ENCODE measurements at places on chromosomes 3 and 15.

DNA sequence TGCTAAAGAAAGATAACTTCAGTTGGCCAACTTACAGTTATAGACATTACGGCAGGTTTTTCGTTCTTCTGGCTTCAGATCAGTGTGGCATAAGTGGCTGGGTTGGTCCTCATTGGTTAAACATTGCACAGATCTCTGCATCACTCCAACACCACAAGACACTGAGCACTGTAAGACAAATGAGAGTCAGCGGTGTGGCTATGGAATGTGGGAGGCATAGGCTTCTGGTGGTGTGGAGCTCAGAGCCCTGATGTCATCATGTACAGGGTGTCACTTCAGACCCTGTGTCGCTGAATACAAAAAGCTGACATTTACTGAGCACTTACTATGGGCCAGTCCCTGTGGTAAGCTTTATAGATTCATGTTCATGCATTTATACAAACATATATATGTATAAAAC lies 146.0 kb downstream of the ADAMTS9 start:
- no peak for DNase-seq

- DNase-seq = no peak
Measured at GRCh38 chr3:152176241-152176640, 92.5 kb upstream of the MBNL1 start.

GRCh38 chr15:99130314-99130713 lies 25.4 kb downstream of the SYNM start:
- DNase-seq = no peak

GRCh38 chr15:96323319-96324145 lies 7.0 kb upstream of the NR2F2 start:
- no peak for DNase-seq

DNA sequence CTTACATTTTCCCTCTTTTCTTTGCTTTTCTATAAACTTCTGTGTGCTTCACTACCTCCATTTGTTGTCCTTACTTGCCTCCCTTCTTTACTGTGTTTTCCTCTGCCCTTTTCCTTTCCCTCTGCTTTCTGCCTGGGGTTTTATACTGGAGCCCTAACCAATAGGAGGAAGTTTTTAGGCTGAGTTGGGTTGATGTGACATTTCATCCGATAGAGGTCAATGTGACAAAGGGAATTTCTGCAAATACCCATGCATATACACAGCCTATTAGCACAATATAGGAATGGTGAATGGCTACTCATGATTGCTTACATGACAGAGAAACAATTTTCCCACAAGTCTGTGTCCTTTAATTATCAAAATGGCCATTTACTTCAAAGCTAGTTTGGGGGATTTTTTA lies 153.0 kb upstream of the ARPP21 start:
- no peak for DNase-seq

GRCh38 chr3:32712506-32713055 lies 27.6 kb downstream of the CNOT10 start:
- no peak for DNase-seq

DNA sequence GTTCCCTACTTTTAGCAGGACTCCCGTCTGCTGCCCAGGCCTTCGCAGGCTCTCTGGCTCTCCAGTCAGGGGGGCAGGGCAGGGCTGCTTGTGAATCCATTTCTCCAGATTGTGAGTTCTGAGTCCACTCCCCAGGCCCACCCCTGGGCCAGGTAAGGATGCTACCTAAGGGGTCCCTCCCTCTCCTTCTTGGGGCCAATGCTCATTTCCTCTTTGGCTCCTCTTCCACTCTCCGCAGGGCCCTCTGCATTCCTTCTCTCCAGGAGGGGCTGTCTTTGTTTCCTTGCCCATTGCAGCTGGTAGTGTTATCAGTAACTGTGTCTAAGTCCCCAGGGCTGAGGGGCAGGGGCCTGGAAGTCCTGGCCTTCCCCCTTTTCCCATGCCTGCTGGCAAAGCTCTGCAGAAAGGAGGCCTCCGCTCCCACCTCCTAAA lies 13.0 kb upstream of the CACNA2D2 start:
- no peak for DNase-seq

GRCh38 chr3:194957743-194958240 lies 272.1 kb downstream of the FAM43A start:
- DNase-seq = no peak

DNA sequence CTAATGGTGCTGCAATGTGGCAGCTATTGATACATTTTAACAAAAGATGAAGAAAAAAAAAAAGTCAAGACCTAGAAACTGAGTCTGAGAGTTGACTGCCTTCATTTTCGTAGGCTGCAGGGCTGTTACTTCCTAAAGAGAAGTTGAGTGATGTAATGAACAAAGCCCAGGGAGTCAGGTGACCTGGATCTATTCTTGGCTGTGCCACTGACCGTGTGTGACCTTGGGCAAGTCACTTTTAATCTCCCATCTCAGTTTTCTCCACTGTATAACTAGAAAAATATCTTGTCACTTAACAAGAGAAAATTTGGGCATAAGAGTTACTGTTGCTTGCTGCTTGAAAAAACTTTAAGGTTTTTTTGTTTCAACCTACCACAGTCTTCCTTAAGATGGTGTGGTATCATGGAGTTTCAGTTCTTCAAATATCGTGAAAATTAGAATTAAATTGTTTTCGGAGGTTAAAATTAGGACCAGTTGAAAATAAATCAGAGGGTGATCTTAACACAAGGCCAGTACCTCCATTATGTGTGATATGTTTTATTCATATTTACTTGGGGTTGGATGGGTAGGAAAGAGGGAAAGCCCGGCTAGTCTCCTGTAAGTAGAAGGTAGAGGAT lies 5.8 kb downstream of the FMN1 start:
- no peak for DNase-seq

DNA sequence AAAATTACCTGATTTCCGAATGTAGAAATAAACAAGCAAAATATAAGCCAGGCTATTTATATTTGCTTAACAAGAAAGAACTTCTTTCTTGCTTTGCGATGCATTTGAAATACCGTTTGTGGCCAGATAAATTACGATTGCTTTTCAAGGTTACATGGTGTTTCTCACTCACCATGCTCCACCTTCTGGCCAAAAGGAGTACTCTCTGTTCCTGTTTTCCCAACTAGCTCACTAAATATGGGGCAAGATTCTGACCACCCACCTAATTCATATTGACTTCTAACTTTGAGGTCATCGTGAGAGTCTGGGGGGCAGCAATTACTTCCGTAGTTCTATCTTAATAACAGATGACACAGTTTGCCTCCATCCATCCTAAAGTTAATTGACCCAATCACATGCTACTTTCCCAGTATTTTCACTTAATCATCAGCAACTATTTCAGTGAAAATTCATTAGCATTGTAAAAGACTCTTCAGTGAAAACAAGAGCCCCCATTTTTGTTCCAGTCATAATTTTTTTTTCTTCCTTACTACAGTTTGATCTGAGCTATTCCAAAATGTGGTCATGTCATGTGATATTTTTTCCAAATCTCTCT lies 25.9 kb downstream of the ACP3 start:
- no peak for DNase-seq

- no peak for DNase-seq
Measured at GRCh38 chr3:128999102-128999501, 2.0 kb upstream of the EFCC1 start.

DNA sequence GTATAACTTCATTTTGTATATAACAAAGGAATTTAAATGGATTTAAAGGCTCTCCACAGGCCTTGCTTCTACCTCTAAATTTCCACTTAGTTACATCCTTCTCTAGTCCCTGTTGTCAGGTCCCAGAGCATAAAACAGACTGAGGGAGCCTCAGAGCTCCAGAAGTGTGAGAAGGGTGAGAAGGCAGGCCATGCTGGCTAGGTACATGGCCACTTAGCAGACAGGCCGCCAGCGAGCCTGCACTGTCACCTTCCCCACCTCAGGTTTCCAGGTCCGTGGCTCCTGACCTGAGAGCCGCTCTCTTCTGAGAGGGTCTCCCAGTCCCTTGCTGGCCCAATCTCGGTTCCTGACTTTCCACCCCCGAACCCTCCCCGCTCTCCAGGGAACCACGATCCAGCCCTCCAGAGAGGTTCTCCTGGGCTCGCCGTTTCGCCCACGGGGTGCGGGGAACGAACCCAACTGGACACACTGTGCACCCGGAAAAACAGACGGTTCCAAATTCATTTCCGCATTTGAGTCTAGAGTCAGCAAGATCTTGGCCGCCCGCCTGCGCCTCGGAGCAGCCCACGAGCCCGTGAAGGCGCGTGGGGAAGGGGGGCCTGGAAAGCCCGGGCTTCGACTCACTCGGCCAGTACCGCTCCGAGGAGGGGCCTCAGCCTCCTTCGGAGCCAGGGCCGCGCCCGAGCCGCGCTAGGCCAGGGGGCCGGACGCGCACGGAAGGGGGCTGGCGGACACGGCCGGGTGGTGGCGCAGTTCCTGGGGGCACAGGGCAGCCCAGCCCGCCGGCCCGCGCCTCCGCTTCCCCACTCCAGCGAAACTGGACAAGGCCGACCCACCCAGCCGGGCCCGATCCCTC lies 16.7 kb upstream of the SOX2 start:
- no peak for DNase-seq

DNA sequence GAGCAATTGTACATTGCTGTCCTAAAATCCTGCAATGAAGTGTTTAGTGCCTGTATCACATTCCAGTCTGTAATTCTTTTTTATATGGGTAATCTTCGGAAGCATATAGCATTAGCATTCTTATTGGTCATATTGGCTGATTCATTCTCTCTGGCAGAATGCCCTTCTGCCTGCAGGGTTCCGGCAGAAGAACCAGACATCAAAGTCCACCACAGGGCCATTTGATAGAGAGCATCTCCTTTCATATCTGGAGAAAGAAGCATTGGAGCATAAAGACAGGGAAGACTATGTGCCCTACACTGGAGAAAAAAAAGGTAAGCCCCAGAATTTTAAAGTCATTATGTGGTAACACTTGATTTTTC lies 39.6 kb downstream of the TMOD3 start:
- no peak for DNase-seq

DNA sequence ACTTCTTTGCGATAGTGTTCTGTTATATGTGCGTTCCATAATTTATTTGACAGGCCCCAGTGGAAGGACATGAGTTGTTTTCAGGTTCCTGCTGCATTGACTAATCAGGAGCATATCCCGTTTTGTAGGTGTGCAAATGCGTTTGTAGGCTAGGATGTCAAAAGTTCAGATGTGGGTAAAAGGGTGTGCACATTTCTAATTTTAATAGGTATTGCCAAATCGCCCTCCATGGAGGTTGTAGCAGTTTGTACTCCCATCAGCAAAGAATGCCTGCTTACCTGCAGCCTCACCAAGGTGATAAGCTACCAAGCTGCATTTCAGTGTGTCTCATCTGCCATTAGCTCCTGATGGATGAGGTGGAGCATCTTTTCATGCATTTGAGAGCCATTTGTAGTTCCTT lies 36.3 kb downstream of the KLF13 start:
- no peak for DNase-seq

GRCh38 chr3:33149342-33149741 lies 35.5 kb downstream of the CRTAP start:
- no peak for DNase-seq

GRCh38 chr3:68878322-68878721 lies 54.0 kb downstream of the TAFA4 start:
- DNase-seq = no peak

DNA sequence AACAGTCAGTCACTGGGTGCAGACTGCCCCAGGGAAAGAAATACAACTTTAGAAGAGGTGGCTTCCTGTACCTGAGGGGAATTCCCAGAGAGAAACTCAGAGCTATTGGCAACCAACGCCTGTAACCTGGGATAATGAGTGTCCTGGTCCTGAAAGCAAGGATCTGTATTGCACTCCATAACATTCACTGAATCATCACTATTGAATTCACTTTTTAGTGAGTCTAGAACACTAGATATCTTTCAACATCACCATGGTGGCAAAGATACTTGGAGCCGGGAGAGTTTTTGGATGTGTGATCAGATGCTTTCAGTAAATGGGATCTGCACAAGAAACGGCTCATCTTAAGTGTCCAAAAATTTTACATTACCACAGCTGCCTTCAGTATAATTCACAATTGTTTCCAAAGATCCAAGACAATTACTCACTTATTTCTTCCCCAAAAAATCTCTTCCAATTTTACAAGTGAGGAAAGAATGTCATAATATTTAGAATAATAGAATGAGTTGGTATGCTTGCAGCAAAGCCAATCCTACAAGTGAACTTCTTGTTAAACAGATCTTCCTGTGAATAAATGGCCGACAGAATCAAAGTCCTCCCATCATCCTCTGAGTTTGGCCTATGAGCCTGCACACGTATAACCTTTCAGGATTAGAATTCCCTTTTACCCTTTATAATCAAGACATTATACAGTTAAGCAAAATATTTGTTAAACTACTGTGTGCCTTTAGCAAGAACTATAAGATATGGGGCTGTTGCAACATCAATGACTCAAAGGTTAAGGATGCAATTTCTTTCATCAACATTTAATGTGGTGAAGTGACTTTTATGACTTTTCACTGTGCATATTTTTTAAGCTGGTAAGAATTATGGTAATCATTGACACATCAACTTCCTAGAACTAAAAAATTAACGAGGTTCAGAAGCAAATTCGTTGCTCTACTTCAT lies 243.3 kb upstream of the COL8A1 start:
- DNase-seq = no peak

GRCh38 chr3:102478160-102478559 lies 43.3 kb downstream of the ZPLD1 start:
- DNase-seq = no peak

GRCh38 chr3:115019900-115020299 lies 127.2 kb downstream of the ZBTB20 start:
- DNase-seq = no peak

DNA sequence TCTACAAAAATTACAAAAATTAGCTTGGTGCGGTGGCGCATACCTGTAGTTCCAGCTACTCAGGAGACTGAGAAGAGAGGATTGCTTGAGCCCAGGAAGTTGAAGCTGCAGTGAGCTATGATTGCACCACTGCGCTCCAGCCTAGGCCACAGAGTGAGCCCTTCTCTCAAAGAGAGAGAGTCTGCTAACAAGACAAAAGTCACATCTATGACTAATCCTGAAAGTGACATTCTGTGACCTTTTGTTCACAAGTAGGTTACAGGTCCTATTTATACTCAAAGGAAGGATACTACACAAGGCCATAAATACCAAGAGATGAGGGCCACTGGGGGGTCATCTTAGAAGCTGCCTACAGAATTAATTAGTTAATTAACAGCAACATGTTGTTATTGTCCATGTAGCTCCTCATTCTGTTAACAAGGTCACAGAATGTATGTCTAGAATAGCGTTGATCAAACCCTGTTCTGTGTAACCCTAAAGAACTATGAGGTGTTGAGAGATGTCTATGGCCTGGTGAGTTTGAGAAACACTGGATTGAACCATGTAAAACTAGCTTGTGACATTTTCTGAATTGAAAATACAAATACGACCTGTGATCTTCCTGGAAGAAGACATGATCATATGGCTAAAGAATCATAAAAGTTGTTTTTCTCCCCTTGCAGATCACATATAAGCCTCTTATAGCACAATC lies 97.0 kb downstream of the SAMMSON start:
- no peak for DNase-seq

DNA sequence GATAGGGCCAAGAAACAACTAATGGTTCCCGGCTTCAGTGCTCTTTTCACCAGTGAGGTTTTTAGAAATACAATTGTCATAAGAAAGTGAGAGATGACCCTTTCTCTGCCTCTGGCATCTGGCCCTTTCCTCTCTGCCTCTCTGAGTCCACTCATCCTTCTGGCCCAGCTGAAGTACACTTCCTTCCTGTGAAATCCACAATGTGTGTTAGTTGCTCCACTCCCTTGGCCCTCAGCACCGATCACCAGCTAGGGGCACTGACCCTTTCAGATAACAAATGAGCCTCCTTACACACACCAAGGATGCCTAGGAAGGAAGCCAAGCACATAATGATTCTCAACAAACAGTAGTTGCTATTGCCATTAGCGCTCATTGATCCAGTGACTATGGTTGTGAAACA lies 2.9 kb upstream of the CAV3 start:
- DNase-seq = no peak

GRCh38 chr3:31242026-31242960 lies 290.4 kb upstream of the STT3B start:
- no peak for DNase-seq
